Purkinje cell (primary cell): ENCODE measurements at places on chromosomes 1 and 21. TPM values are rescaled to one million over a fixed set of nuclear protein-coding genes. Genes with fewer than 3 reads are reported as not detected.

Gene TMEM61
- not detected in 2 replicates for polyA plus RNA-seq

Gene WNT4
- not detected in 2 replicates for polyA plus RNA-seq

Gene S100A7A
- not detected in 2 replicates for polyA plus RNA-seq

Gene ZMPSTE24
- 36.5 and 42.6 TPM in 2 replicates for polyA plus RNA-seq

Gene UCK2
- 24.5 and 37.9 TPM in 2 replicates for polyA plus RNA-seq
